Mucosa of gallbladder (tissue), 1 donor: ENCODE measurements at places on chromosomes 16 and 17. TPM values are rescaled to one million over a fixed set of nuclear protein-coding genes. Genes with fewer than 3 reads are reported as not detected.

KRTAP9-4 gene
- total RNA-seq, result not detected

GGT6 gene
- total RNA-seq, result 21.3 TPM

GPR142 gene
- total RNA-seq, result 0.20 TPM

TLCD1 gene
- 6.3 TPM for total RNA-seq

TMIGD1 gene
- not detected for total RNA-seq

CLEC3A gene
- total RNA-seq, result 3.5 TPM

C16orf89 gene
- 25.0 TPM for total RNA-seq

DOC2A gene
- 18.8 TPM for total RNA-seq

GRB2 gene
- total RNA-seq, result 94.3 TPM

HASPIN gene
- total RNA-seq, result 0.32 TPM

DLX4 gene
- total RNA-seq, result not detected

CSH2 gene
- not detected for total RNA-seq

ST6GALNAC2 gene
- total RNA-seq, result 2.4 TPM

GLIS2 gene
- 22.2 TPM for total RNA-seq

XPO6 gene
- total RNA-seq, result 88.4 TPM

ZKSCAN2 gene
- total RNA-seq, result 3.5 TPM

KRTAP16-1 gene
- total RNA-seq, result not detected

HEXIM2 gene
- 14.9 TPM for total RNA-seq

E4F1 gene
- 33.3 TPM for total RNA-seq

MMP28 gene
- total RNA-seq, result 32.8 TPM
